Putamen (tissue), 1 donor: ENCODE measurements at places on chromosomes 12 and 14.

DNA sequence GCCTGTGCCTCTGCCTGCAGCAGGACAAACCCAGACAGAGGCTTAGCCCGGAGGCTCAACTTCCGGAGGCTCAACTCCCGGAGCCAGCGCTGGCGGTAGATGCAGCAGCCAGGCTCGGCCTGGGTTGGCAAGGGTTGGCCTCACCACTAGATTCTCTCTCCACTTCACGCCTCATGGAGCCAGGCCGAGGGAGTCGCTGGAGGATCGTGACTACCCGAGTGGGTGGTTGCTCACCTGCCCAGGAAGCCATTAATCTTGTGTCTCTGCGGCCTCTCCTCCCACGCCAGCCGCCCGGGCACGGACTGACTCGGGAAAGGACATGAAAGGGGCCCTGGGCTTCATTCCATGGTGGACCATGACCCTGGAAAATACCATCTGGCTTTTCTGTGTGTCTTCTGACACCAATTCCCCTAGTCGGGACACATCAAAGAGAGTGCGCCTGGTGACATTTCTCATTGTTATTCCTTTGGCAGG lies 20.8 kb downstream of the ESRRB start:
- DNase-seq, result no peak

GRCh38 chr14:72416081-72416849 lies 477.6 kb downstream of the DPF3 start:
- no peak for DNase-seq

- no peak for DNase-seq
Measured at GRCh38 chr12:91778938-91779400, 366.7 kb downstream of the BTG1 start.

GRCh38 chr12:72146495-72146894 lies 125.7 kb upstream of the TRHDE start:
- DNase-seq, result no peak

- no peak for DNase-seq
Measured at GRCh38 chr12:11412731-11413130, 17.4 kb upstream of the PRB2 start.

GRCh38 chr14:74444866-74445265 lies 18.9 kb upstream of the SYNDIG1L start:
- no peak for DNase-seq
